ENCODE measurements at places on chromosomes 1 and 21.

- no peak for DNase-seq
Measured at GRCh38 chr1:82792151-82792550, 991.4 kb downstream of the ADGRL2 start.

DNA sequence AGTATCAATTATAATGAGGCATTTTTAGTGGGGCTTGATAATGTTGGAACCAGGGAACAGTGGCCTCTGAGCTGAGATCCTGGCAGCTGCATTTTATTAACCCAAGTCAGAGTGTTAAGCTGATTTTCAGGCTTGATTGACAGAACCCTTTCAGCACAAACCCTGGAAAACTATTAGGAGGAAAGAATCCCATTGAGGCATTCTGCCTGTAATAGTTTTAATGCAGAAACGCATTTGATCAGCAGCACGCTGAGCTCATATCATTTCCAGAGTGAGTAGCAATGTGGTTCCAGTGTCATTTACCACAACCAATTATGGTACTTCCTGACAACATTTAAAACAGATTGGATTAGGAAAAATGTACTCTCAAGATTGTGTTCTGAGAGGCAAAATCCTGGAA is 78.3 kb upstream of the BARHL2 start:
- no peak for DNase-seq

DNA sequence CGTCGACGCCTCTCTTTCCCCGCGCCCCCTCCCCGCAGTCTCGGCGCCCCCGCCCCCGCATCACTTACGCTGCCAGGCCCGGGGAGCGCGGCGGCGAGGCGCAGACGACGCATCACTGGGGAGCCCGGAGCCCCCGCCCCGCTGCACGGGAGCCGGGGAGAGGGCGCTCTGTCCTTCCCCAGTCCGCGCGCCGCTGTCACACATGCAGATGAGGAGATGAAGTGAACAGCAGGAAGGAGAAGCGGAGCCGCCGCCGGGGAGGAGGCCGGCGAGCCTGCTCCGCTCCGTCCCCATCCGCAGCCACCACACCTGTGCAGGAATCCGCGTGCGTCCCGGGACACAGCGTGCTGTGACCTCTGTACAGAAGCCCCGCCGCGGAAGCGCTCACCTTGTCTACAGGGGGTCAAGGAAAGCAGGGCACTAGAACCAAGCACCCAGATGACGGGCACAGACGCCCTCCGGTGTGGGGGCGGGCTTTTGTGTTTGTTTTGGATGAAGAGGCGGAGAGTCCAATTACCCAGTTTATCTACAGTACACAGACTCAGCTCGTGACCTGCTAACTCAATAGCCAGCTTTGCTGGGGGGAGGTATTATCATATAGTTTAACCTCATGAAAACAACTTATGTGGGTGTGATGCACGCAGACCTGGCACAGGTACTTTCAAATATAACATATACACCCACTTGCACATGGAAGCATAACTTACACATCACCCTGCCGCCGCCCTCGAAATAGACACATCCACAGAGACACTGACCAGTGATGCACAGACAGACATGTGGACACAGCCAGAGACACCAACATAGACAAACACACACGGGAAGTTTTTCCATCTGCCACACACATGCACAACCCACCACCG is 12.4 kb downstream of the KLHDC8A start:
- no peak for DNase-seq

DNA sequence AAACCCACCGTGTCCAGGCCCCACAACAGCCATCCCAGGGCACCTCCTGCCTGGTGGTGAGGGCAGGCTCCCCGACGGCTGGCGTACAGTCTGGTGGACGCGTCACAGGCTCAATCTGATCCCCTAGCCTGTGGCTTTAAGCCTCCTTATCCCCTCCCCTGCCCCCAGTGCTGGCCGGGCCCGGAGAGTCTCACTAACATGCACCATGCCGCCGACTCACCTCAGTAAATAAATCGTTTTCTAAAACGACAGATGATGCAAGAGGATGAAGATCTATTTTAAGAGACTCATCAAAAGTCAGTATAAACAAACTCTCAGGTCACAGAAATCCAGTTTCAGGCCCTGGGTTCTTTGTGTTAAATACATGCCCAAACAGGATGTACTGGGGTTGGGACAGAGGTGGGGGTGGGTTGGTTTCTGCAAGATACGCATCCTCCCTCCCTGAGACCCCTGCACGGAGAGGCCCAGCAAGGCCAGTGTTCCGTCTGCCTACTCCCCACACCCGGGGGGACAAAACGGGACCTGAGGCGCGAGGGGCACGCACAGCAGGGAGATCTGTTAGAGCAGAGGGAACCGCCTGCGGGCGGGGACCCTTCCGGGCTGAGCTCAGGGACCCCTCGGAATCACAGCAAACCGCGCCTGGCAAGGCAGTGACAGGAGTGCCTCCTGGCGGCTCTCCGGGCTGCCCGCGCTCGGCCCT is 3.1 kb downstream of the PANK4 start:
- no peak for DNase-seq

DNA sequence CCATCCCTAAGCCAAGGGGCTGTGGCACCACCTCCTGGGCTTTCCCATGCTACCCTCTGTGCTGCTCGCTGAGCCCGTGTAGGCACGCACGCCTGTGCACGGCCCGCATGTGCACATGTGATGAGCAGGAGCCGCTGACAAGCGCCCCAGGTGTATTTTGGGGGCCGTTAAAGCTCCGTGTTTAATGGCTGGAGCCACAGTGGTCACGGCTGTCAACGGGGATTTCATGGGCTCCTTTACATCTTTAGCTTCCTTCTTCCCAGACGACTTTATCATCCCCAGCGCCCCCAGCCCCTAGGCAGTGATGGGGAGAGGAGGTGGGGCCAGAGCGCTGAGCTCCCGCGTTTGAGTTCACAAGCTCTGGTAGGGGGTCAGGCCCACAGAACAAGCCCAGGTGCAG is 11.7 kb upstream of the EPHA8 start:
- no peak for DNase-seq

GRCh38 chr1:228204958-228205357 is 2.9 kb upstream of the OBSCN start:
- no peak for DNase-seq

- no peak for DNase-seq
Measured at GRCh38 chr1:183635099-183635605, 431 bp downstream of the ARPC5 start.

DNA sequence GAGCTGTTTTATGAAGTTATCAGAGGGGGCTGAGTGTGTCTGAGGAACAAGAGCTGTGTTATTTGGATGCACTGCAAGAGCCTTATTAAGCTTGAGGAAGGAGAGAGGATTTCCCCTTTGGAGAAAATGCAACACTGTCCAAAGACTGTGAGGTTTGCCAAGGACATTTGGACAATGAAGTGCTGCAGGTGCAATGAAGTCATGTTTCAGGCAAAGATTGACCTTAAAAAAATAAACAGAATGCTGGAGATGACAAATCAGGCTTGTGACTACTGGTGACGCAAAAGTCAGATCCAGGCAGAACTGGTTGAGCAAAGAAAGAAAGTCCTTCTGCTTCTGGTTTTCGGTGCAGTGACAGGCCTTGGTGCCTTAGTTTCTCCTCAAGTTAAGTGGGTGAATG is 125.2 kb upstream of the KIAA0040 start:
- DNase-seq = no peak

- no peak for DNase-seq
Measured at GRCh38 chr1:150235294-150235851, 539 bp downstream of the ANP32E start.

Data from H4 (cell line).